ENCODE measurements at places on chromosomes 4 and X. TPM values are rescaled to one million over a fixed set of nuclear protein-coding genes. Genes with fewer than 3 reads are reported as not detected.

- DNase-seq: no peak
Measured at GRCh38 chrX:115350711-115351381, 61.3 kb downstream of the LUZP4 start.

DNA sequence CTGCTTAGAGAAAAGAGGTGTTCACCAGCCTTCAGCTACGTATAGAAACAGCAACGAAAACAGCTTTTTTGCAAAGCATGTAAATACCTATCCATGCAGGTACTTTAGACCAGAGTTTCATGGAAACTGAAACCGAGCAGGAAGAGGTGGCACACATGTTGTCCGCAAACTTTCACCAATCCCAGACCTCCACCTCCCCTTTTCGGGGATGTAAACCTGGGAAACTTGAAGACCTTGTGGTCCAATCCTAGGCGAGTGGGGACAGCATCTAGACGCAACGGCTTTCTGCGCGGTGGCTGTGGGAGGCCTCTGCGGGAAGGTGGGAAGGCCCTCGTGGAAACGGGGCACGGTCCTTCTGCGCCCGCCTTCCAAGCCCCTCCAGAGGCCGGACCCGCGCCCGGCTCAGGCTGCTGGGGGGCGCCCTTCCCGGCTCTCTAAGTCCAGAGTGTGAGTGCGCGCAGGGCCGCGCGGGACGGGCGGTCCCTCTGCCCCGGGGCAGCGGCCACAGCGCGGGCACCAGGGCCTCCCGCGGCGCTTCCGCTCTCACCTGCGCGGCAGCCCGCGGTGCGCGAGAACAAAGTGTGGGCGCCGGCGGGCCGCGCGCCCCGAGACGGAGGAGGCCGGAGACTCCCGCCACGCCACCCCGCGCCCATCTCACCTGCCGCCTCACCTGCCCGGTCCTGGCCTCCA, 830 bp upstream of the SHROOM2 start:
- no peak for DNase-seq

GRCh38 chr4:110510955-110511544, 35.1 kb downstream of the ENPEP start:
- DNase-seq: peak; percentile 67

The LRCH2 gene
- total RNA-seq: 8.1 TPM

DNA sequence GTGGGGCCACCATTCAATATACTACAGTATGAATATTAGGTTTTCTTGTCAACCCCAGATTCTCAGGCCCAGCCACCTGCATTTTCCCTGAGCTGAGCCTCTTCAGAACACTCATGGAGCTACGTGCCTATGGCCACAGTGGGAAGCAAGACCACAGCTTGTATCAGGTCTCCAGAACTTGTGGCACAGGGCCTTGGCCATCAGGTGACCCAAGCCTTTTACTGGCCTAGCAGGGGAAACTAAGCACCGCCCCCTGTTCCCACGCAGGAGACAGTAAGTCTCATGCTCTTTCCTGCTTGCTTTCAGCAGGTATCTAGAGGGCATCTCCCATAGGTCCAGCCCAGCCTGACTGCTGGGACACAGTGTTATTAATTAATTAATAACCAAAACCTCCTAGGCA, 138.4 kb upstream of the MAMLD1 start:
- no peak for DNase-seq

- DNase-seq: no peak
Measured at GRCh38 chr4:180682776-180683175, 1560.4 kb upstream of the TENM3 start.

GRCh38 chr4:177547985-177548384, 105.7 kb upstream of the AGA start:
- DNase-seq: no peak

DNA sequence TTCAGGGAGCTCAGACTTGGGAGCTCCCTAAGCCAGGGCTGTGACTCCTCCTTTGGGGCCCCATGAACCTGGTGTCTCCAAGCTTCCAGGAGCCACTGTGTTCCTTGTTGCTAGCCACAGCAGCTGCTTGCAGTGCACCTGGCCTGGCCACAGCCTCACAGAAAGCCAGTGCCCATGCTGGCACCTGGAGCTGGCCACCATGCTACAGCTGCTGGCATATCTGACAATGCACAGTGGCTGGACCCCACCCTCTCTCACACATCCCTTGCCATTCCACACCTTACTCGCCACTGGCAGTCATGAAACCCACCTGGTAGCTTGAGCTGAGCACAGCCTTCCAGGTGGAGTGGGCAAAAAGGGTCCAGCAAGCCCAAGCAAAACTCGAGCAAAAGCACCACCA, 441.7 kb downstream of the ARAP2 start:
- no peak for DNase-seq

GRCh38 chr4:60088807-60089486, 1111.2 kb upstream of the ADGRL3 start:
- DNase-seq: no peak

GRCh38 chr4:92760433-92760832, 456.7 kb downstream of the GRID2 start:
- DNase-seq: no peak

The MTCP1 gene
- 0.54 TPM for total RNA-seq

The SPATA18 gene
- 4.7 TPM for total RNA-seq

DNA sequence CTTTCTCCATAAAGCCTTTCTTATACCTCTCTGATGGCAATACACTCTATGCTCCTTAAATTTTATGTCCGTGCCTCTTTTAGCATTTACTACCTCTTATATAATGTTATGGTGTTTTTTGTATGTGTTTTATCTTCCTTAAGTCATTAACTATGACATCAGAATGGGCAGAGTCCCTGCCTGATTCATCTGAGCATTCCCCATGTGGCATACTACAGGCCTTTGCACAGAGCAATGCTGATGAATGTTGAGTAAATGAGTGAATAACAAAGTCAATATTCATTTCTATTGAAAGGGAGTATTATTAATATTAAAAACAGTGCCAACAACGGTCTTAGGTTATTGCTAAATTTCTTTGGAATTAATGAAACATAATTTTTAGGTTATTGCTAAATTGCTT, 18.8 kb upstream of the RPS6KA3 start:
- peak; percentile 30 for DNase-seq

DNA sequence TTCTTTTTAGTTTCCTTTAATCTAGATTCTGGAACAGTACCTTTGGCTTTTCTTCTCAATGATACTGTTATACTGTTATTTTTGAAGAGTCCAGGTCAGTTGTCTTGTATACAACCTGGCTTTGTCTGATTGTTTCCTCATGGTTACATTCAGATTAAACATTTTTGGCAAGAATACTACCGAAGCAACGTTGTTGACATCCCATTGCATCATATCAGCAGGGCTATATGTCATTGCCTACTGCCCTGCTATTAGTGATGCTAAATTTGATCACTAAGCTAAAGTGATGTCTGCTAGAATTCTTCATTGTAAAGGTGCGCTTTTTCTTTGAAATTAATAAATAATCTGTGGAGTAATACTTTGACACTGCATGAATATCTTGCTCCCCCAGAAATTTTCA, 5.8 kb upstream of the ATP1B4 start:
- no peak for DNase-seq

DNA sequence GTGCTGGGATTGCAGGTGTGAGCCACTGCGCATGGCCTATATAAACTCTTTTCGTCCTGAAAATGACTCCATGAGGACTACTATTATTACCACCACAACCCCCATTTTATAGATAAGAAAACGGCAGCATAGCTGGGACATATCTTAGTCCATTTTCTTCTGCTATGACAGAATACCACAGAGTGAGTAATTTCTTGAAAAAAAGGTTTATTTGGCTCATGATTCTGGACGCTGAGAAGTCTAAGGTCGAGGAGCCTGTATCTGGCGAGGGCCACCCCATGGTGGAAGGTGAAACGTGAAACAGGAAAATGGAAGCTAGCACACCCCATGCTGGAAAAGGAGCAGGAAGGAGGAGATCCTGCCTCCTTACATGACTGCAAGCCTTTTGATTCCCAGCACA, 68.9 kb downstream of the SMIM20 start:
- no peak for DNase-seq

GRCh38 chr4:38957893-38958292, 74.3 kb downstream of the TMEM156 start:
- no peak for DNase-seq

The GLRA3 gene
- total RNA-seq: not detected

The ANXA3 gene
- total RNA-seq: 5.0 TPM

GRCh38 chr4:84666439-84666838, 83.5 kb downstream of the CDS1 start:
- DNase-seq: no peak

DNA sequence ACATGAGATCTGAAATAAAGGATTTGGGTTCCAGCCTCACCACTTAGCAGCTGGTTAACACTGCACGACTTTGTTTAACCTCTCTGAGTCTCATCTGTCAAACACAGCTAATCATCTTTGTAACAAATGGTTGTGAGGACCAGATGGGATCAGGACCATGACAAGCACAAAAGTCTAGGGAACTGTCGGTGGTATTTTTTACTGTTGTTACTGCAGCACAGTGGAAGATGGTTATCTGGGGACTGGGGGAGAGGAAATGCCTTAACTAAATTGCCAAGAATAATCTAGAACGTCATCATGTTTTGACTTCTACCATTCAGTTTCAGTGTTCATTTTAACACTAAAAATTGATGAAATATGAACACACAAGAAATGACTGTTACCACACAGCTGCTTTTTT, 99.5 kb downstream of the ADGRA3 start:
- peak; percentile 4 for DNase-seq

The NHS gene
- 0.90 TPM for total RNA-seq

DNA sequence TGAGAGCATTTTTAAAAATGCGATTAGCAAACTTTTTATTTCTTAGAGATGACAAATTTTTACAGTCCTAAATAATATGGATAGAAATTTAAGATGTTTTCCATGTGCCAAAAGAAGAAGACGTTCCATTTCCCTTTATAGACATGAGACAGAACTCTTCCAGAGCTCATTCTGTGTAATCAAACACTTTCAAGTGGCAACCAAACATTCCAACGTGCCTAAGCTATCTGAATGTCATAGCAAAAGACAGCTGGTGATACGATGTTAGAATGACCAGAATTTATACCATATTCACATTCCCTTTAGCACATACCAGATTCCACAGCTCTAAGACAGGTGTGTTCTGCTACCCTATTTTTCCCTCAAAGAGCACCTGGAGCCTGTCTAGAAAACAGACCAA, 133.2 kb downstream of the ENOX2 start:
- no peak for DNase-seq

DNA sequence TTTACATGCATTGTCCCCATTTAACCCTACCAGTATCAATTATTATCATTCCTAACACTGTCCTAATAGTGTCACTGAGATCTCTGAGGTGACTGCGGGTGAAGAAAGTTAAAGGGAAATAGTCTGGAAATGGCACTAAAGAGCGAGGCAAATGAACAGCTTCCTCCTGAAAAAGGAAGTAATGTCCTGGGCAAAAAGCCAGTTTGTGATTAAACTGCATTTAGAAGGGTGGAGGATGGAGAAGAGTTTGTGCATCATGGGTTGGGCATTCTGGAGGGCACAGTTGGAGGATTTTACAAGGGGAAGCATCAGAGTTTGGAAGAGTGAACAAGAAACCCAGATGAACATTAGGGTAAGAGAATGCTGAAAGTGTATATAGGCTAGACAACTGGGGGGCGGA, 60.5 kb upstream of the SLC25A4 start:
- DNase-seq: no peak

DNA sequence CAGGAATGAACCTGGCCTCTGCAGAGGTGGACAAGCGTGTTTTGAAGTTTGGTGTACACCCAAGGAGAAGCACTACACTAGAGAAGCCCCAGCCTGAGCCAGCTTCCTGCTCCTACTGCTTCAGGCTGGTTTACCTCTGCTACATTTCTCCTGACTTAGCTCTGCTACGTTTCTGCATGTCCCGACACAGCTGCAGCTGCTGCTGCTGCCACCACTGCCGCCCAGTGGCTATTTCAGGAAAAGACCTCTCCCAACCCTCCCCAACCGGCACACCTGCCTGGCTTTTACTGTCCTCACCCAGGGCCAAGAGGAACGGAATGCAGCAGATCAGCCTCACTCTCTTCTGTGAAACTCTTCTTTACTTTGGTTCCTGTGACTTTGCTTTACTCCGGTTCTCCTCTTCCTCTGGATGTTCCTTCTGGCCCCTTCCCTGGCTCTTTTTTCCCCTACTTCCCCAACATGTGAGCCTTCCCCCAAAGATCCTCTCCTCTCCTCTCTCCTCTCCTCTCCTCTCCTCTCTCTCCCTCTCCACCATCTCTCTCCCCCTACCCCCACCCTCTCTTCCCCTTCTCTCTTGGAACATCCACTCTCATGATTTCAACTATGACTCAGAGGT, 3.1 kb upstream of the P2RY4 start:
- DNase-seq: peak; percentile 28

- no peak for DNase-seq
Measured at GRCh38 chr4:38113132-38113531, 152.9 kb downstream of the PTTG2 start.

The MRFAP1 gene
- 131 TPM for total RNA-seq

DNA sequence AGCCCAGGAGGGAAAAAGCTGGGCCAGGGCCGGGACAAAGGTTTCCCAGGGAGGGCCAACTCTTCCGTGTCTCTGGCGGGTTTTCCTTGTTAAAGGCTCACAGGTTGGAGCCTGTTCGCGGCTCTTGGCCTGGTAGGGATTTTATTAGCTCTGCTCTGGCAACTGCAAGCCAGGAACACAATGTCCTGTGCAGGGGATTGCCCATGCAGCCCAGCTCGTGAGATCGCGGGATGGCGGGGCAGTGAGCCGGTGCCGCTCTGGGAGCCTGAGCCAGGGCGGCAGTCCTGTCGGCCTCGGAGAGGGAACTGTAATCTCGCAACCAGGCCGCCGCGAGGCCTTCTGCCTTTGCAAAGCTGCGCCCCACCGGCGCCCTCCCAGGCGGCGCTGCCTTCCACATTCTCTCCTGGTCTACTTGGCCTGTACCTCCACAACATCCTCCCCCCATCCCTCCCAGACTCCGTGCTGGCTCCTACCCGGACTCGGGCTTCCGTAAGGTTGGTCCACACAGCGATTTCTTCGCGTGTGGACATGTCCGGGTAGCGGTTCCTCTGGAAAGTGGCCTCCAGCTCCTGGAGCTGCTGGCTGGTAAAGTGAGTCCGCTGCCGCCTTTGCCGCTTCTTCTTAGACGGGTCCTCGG, 2.1 kb downstream of the PITX2 start:
- no peak for DNase-seq

DNA sequence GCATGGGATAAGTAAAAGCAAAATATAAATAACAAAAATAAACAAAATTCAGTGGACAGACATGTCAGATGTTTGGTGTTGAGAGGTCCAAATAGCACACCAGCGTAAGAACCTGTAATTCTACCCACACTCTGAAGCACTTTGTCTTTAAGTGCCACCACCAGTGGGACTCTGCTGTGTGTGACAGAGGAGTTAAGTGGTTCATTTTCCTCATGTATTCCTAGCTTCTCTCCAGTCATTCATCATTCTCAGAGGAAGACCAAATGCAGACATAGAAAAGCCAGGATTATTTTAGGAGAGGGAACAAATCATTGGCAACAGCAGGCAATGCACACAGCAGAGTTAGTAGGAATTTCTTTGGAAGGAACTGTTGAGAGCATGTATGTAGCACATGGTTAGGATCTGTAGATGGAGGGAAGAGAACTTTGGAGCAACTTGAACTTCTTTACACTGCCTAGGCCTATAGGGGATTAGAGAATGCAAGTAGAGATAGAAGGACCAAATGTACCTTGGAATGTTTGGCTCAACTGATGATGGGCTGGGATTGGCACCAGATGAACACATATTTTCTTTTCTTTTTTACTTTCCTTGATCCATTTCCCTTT, 43.0 kb upstream of the ARHGAP24 start:
- DNase-seq: no peak

- no peak for DNase-seq
Measured at GRCh38 chr4:38132843-38133662, 172.9 kb downstream of the PTTG2 start.

- DNase-seq: no peak
Measured at GRCh38 chrX:71440401-71440800, 74.2 kb downstream of the TAF1 start.

The RHOH gene
- not detected for total RNA-seq
